Endothelial cell (in vitro differentiated cells): ENCODE measurements at places on chromosomes 12 and 14. TPM values are rescaled to one million over a fixed set of nuclear protein-coding genes. Genes with fewer than 3 reads are reported as not detected.

GRCh38 chr14:72887514-72887913 is 6.4 kb downstream of the DPF3 start:
- no peak for DNase-seq

GRCh38 chr12:29710104-29710503 is 73.6 kb downstream of the TMTC1 start:
- DNase-seq = peak; percentile 7

The KRT78 gene
- total RNA-seq = not detected

- no peak for DNase-seq
These were observed 68.6 kb downstream of the TGFB3 start for GRCh38 chr14:75913183-75913582.

The C12orf54 gene
- total RNA-seq = not detected

The MUCL1 gene
- total RNA-seq = 15.4 TPM

The NXPH4 gene
- total RNA-seq = not detected

The GDF3 gene
- 77.7 TPM for total RNA-seq
